H9 (cell line): ENCODE measurements at places on chromosomes 4 and X. TPM values are rescaled to one million over a fixed set of nuclear protein-coding genes. Genes with fewer than 3 reads are reported as not detected.

DNA sequence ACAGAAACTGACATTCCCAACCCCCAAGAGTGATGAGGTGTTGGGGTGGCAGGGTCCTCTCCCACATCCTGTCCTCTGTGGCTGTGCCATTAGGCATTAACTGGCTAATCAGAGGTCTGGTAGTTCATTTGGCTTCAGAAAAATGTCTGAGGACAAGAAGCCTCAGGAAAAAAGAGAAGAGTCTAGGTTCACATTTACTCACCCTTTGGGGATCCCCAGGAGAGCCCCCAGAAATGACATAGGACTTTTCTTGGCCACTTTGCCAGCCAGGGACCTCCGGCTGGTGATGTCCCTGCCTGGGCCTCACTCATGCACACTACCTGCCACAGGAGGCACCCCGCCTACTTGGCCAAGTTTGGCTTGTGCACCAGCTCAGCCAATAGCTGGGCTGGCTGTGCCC, 173.0 kb downstream of the RBM46 start:
- DNase-seq, result no peak
- H3K27ac ChIP-seq, result no peak overlapping the region
- no peak overlapping the region for H3K4me3 ChIP-seq
- no peaks in the 10 kb centered on the region; the same call in 1 of the 2 replicates for H3K4me1 ChIP-seq
- H3K36me3 ChIP-seq, result peaks cover 23% of the 10 kb centered on the region

GRCh38 chr4:61540944-61541343, 340.8 kb downstream of the ADGRL3 start:
- H3K4me1 ChIP-seq, result no peaks in the 10 kb centered on the region
- DNase-seq, result peak; percentile 36
- H3K36me3 ChIP-seq, result no peaks in the 10 kb centered on the region

DNA sequence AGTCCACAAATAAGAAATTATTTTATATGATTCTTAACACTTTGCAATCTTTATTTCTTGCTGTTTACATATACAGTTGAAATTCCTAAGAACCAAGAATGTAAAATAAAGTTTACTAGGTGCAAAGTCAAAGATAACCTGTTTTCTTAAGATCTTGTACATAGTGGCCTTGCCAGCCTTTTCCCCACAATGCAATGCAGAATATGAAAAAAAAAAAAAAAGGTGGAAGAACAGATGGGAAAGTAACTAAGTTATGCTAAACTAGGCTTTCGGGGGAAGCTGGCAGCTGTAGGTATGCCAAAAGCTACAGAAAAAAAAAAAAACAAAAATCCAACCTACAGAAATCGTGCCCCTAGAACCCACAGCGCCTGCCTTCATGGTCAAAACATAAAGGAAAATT, 1588.4 kb downstream of the STIM2 start:
- no peaks in the 10 kb centered on the region for H3K36me3 ChIP-seq
- no peak overlapping the region for H3K27ac ChIP-seq
- H3K27me3 ChIP-seq, result no peaks in the 10 kb centered on the region
- no peaks in the 10 kb centered on the region; the same call in 1 of the 2 replicates for H3K4me1 ChIP-seq
- no peak overlapping the region for H3K4me3 ChIP-seq

- no peaks in the 10 kb centered on the region; the same call in 2 of the 3 replicates for H3K36me3 ChIP-seq
- H3K27ac ChIP-seq, result no peak overlapping the region
- H3K4me1 ChIP-seq, result no peaks in the 10 kb centered on the region
- DNase-seq, result no peak
Observed at GRCh38 chr4:1604706-1605205, 79.4 kb downstream of the FAM53A start.

Gene NDST3
- total RNA-seq, result 0.70 TPM in 2 replicates

DNA sequence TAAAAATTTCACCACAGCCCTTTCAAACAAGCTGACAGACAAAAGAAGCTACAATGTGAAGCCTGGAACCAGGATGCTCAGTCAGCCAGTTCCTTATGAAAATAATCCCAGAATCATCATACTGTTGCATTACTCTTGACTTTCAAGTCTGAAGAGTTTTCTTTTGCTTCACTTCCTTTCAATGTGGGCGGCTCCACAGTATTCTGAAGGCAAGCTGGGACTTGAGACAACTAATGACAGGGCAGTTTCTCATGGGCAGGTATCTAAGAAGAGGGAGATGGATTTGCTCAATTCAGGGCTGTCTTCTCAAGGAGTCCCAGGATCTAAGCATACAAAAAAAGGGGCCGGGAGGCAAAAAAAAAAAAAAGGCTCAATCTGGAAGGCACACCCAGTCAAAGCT, 173.4 kb downstream of the PAPSS1 start:
- no peak for DNase-seq
- H3K4me3 ChIP-seq, result no peak overlapping the region
- no peaks in the 10 kb centered on the region for H3K36me3 ChIP-seq
- H3K4me1 ChIP-seq, result no peaks in the 10 kb centered on the region; the same call in 1 of the 2 replicates
- no peaks in the 10 kb centered on the region for H3K27me3 ChIP-seq

Gene BRS3
- not detected in 2 replicates for total RNA-seq

Gene CORIN
- 0.09 and 0.39 TPM in 2 replicates for total RNA-seq

DNA sequence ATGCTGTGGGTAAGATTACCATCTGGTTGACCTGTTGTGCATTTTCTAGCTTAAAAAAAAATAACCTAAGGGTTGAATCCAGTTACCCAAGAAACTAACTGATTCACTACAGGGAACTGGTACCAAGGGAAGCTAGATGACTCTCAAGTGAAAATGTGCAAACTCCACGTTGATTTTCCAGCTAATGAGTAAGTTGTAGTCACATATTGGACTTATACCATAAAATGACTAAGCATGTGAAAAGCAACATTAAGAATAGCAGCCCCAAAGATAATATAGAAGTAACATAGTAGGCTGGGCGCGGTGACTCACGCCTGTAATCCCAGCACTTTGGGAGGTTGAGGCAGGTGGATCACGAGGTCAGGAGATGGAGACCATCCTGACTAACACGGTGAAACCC, 270.9 kb downstream of the SPRY1 start:
- no peak overlapping the region for H3K27ac ChIP-seq
- H3K36me3 ChIP-seq, result peaks cover 15% of the 10 kb centered on the region
- no peaks in the 10 kb centered on the region for H3K27me3 ChIP-seq
- no peak for DNase-seq

- no peaks in the 10 kb centered on the region for H3K27me3 ChIP-seq
- H3K4me1 ChIP-seq, result 0 out of 2 replicates have a peak, but pooled peaks cover 2% of the 10 kb centered on the region
- no peak overlapping the region for H3K4me3 ChIP-seq
- no peak for DNase-seq
- no peaks in the 10 kb centered on the region for H3K36me3 ChIP-seq
- no peak overlapping the region for H3K27ac ChIP-seq
Observed at GRCh38 chrX:105480646-105481310, 260.3 kb upstream of the TEX13A start.

DNA sequence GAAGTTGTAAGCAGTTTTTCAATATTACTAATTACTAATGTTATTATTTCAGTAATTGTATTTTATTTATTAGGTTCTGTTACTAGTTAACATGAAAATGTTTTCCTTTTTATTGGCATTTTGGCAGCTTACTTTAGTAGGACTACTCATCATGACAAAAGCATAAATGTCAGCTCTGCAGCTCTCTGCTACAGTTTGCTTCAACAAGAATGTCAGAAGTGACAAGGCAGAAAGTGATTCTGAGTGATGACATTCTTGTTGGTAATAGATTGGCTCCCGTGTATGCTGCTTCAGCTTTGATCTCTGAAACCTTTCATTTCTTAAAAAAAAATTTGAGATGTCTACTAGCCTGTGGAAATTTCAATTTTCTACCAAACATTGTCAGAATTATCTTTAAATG, 1193.9 kb downstream of the FSTL5 start:
- no peaks in the 10 kb centered on the region for H3K27me3 ChIP-seq
- no peak for DNase-seq
- no peak overlapping the region for H3K27ac ChIP-seq
- no peaks in the 10 kb centered on the region for H3K4me1 ChIP-seq

Gene GAB1
- total RNA-seq, result 13.8 and 15.3 TPM in 2 replicates

DNA sequence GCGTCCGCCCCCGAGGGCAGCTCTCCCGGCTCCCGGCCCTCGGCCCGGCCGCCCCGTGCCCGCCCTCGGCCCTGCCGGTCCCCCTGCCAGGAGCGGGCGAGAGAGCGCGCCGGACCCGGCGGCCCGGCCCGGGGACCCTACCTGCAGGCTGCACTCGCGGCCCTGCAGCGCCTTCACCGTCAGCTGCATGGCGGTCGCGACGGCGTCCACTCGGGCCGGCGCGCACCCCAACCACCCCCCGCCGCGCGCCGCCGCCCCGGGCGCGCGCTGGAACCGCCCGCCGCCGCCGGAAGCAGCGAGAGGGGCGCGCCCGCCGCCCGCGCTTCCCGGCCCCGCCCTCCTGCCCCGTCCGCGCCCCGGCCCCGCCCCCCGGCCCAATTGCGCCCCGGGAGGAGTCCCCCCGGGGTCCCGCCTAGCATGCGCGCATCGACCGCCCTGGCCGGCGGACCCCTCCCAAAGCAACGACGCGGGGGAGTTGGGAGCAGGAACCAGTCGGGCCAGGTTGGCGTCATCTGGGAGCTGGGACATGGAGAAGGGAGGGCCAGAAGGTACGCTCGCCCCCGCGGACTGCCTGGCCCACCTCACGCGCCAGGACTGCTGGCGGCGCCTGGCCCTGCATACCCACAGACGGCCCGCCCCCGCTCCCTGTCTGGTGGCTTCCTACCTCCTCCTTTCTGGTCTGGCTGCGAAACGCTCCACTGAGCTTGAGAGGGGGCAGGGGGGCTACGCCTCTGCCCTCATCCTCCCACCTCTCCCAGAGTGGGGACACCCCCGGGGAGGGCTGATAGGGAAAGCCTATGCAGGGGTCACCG, at the start of gene UBL4A:
Gene UBL4A, minus strand, starts transcription at position 220 of the 812 bp plus-strand sequence. Its CDS starts 31 bp downstream, at position 189.
- no peaks in the 10 kb centered on the region for H3K27me3 ChIP-seq
- H3K4me3 ChIP-seq, result peak within 1 kb of the TSS; percentile 62
- no peak within 1 kb of the TSS for H3K27ac ChIP-seq

Gene SMS
- 411 and 415 TPM in 2 replicates for total RNA-seq

- DNase-seq, result no peak
- no peaks in the 10 kb centered on the region for H3K36me3 ChIP-seq
- no peak overlapping the region for H3K4me3 ChIP-seq
- no peaks in the 10 kb centered on the region for H3K4me1 ChIP-seq
- no peaks in the 10 kb centered on the region for H3K27me3 ChIP-seq
- H3K27ac ChIP-seq, result no peak overlapping the region
Observed at GRCh38 chrX:136773648-136774047, 7.1 kb downstream of the ARHGEF6 start.

GRCh38 chr4:154205471-154205870, 286.1 kb downstream of the DCHS2 start:
- no peaks in the 10 kb centered on the region for H3K27me3 ChIP-seq
- H3K4me3 ChIP-seq, result no peak overlapping the region
- H3K4me1 ChIP-seq, result no peaks in the 10 kb centered on the region; the same call in 1 of the 2 replicates

DNA sequence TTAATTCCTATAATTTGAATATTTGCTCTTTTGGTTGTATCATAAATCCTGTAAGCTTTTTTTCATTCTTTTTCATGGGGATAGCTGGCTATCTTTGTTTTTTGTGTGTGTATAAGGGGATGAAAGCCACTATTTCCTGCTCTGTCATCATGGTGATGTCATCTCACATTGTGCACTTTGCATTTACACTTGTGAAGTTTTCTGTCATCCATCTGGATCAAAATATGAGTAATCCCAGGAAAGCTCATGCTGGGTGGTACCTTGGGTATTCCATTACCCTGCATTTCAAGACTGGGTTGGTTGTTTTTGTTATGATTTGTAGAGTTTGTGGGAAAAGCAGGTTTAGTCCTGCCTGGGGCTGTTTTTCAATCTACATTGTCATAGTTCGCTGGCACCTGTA, 367.3 kb downstream of the CHIC1 start:
- no peak overlapping the region for H3K4me3 ChIP-seq
- H3K27ac ChIP-seq, result no peak overlapping the region
- no peaks in the 10 kb centered on the region for H3K27me3 ChIP-seq
- no peak for DNase-seq
- H3K4me1 ChIP-seq, result no peaks in the 10 kb centered on the region

Gene TMPRSS11B
- total RNA-seq, result not detected in 2 replicates

DNA sequence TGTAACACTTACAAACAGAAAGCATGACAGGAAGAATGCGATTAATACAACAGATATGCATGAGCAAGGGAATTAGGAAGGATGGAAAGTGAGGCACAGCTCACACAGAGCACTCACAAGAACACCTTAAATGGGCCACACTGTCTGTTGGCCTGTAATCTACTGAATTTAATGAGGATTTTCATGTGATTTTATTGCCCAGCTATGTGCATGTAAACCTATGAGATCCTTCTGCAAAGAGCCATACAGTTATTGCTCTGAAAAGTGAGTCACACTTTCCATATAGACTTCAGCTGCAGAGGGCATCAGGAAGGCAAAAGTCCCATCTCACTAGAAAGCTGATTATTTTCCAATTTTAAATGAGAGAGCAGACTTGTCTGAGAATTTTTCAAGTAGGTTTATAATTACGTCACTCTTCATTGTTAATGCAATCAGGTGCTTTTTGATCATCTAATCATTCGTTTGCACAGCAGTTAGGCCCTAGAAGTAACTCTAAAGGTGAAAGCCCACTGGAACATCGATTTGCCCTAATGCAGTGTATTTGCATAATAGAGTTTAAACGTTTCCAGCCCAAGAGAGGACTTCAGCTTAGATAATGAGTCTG, 832.7 kb upstream of the INTU start:
- no peaks in the 10 kb centered on the region for H3K27me3 ChIP-seq
- H3K4me3 ChIP-seq, result no peak overlapping the region
- no peak for DNase-seq
- no peaks in the 10 kb centered on the region for H3K4me1 ChIP-seq

Gene TCEAL9
- 24.2 and 30.5 TPM in 2 replicates for total RNA-seq

Gene DACH2
- total RNA-seq, result 0.99 and 1.0 TPM in 2 replicates

DNA sequence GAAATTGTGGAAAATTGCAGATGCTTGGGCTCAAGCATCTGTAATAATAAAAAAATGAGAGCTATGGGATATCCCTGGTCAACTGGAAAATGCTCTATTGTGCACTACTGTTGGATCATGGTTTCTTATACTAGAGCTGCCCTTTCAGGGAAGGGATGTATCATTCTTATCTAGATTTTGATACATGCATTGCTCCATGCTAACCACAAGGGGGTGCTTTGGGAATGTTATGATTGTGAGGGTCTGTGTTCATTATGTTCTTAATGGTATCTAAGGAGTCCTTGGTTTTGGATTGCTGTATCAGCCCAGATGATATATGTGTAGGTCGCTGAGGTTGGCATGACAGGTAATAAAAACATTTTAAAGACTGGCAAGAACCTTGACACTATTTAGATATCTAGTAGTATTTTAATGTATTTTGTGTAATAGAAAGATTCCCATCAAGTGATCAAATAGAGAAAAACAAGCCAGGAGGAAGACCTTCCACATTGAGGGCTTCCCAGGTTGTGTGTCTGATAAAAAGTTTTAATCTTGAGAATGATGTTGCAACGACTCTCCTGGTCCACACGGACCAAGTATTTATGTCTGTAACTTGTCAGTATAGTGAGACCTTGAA, 49.2 kb upstream of the TLR2 start:
- no peaks in the 10 kb centered on the region for H3K27me3 ChIP-seq
- no peak overlapping the region for H3K4me3 ChIP-seq
- H3K4me1 ChIP-seq, result no peaks in the 10 kb centered on the region
- H3K36me3 ChIP-seq, result peaks cover 28% of the 10 kb centered on the region

DNA sequence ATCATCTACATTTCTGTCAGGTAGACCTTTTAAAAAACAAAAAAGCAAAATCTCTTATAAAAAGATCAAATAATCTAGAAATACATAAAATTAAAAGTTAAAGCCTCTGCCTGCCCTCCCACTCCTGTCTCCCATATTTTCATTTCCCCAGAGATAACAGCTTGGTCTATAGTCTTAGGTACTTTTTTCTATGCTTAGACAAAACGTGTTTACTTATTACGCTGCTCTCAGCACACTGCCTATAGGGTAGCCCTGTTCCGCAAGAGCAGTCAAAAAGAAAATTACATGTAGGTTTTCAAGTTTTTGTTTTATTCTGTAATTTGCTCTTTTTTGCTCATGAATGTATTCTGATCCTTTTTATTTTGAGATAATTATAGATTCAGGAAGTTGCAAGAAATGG, 73.3 kb downstream of the TAF1 start:
- DNase-seq, result no peak
- no peak overlapping the region for H3K27ac ChIP-seq
- H3K4me1 ChIP-seq, result no peaks in the 10 kb centered on the region
